HEK293T (cell line): ENCODE measurements at places on chromosomes 11 and 22.

DNA sequence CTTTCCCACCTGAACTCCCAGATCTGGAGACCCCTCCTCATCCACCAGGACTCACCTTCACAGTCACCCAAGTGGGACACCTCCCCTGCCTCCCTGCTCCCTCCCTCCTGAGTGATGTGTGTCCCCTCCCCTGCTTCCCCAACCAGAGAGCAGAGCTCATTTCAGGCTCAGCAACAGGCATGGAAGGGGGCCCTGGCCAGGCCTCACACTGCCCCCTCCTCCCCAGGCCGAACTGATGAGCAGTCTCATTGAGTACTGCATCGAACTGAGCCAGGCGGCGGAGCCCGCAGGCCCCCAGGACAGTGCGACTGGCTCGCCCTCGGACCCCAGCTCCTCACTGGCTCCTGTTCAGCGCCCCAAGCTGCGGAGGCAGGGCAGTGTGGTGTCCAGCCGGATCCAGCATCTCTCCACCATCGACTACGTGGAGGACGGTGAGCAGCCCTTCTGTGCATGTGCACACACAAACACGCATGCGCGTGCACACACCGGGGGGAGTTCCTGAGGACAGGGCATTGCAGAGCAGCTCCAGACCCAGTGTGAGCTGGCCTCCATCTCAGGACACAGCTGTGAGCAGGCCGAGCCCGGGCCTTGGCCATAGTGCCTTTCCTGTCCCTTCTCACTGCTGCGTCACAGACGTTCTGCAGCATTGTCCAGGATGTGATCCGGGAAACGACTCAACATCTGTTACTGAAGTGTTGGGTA, 17.8 kb upstream of the NEAT1 start:
- no peak for DNase-seq

DNA sequence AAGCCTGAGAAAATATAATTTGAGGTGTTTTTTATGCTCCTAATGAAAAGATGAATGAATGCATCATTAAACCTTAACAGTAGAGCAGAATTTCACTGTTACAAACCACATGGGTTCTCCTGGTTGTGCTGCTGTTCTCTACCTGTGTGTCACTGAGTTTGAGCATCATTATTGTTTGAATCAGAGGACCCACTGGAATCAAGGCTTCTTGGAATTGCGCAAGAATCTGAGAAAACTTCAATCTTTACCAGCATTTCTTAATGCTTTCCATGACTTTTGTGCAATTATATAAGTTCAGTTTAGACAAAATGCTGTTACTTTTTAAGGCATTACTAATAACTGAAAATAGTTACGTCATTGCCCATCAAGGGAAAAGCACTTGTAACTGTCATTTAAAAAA, 18.8 kb upstream of the RBX1 start:
- no peak for DNase-seq

DNA sequence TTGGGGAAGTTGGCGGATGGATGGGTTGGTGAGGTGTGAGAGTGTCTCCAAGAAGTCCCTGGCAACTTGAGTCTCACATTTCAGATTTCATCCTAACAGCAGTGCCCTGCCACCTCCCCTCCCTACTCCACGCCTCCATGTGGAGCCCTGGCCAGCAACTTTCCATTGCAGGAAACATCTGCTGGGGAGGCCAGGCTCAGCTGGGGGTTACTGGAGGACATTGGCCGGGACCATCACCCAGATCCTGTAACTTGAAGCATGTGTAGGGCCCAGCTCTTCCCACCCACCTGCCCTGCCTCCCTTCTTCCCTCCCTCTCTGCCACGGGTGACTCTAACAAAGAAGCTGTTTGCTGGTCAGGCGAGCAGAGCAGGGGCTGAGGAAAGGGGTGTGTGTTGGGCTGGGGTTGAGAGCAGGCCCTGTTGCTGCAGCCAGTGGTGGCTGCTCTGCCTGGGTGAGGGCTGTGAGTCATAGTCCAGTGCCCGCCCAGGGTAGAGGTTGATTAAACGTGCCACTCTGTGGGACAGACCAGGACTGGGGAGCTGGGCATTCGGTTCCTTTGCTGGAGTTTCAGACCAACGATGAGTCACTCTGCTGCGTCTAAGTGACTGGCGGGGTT, 64.0 kb downstream of the SCN3B start:
- no peak for DNase-seq

DNA sequence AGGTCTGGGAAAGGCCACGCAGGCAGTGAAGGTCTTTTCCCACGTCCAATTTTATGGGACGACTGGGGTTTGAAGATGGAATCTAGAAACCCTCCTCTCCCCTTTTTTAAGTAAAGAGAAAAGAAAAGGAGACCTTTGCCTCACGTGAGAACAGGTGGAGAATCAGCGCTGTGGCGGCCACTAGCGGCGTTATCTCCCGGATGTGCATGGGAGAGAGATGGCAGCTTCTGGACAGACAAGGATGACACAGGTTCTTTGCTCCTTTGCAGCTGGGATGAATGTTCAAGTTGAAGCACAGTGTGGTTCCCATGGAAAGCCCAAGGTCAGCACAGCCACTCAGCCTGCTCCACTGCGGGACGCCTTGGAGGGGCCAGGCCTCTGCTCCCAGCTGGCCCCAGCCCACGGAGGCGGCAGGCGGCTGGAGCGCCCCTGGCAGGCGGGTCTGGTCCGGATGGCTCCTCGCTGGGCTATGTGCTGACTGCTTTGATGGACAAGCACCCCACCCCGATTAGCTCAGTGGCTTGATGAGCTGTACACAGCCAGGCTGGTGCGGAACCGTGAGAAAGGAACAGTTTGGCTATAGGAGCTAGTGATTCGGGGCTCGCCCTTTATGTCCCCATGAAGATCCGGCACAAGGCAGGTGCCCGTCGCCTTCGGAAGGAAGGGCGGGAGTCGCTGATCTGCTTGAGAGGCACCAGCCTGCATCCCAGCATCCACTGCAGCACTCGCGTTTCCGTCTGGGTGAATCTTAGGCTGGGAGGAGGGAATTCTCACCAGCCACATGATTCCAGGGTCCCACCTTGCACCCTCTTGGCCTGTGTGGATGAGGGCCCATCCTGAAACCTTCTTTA, 14.5 kb upstream of the BID start:
- DNase-seq, result no peak

DNA sequence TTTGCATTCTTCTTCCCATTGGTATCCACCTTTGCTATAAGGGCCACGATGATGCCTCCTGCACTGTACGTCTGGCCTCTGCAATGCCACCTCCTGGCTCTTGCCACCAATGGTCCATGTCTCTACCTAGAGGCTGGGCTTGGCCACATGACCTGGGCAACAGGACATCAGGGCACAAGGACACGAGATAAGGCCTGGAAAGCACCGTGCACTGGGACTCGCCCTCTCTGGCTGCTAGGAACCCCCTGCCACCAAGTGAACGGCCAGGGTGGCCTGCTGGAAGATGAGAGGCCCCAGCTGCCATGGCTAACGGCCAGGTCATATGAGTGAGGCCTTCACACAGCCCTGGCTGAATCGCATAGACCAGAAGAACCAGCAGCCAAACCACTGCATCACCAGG, 87.4 kb downstream of the TRMU start:
- no peak for DNase-seq

GRCh38 chr11:132312701-132313111, 942.3 kb downstream of the NTM start:
- DNase-seq, result peak; percentile 61

DNA sequence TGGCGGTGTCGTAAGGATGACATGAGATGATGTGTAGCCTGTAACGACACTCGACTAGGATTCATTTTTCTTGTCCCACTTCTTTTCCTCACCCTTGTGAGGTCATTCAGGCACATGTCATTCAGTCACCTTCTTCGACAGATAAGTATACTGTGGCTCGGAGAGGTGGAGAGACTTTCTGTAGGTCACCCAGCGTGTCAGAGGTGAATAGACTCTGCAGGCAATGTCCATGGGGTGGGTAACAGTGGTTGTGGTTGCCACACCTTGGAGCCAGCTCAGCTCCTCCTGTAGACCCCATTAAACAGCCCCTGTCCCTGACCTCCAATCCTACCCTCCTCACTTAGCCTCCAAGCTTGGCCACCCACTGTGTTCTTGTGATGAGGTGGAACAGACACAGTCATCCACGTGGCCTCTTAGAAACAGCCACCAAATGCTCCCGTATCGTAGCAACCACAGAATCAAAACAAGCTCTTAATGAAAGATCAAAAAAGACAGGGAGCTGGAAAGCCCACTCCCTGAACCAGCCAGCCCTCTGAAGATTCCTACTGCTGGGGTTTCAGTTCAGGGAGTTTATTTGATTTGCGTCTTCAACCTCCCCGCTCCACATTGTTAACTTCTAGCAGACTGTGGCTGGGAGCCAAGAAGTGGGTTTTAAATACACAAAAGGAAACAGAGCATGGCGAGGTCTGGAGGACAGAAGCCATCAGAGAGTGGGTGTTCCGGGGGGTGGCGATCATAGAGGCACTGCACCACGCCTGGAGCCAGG, 89.0 kb upstream of the GRK3 start:
- DNase-seq, result no peak

GRCh38 chr11:27215471-27216269, 147.3 kb downstream of the CCDC34 start:
- no peak for DNase-seq

- DNase-seq, result no peak
Measured at GRCh38 chr22:28030473-28030872, 111.4 kb upstream of the PITPNB start.

DNA sequence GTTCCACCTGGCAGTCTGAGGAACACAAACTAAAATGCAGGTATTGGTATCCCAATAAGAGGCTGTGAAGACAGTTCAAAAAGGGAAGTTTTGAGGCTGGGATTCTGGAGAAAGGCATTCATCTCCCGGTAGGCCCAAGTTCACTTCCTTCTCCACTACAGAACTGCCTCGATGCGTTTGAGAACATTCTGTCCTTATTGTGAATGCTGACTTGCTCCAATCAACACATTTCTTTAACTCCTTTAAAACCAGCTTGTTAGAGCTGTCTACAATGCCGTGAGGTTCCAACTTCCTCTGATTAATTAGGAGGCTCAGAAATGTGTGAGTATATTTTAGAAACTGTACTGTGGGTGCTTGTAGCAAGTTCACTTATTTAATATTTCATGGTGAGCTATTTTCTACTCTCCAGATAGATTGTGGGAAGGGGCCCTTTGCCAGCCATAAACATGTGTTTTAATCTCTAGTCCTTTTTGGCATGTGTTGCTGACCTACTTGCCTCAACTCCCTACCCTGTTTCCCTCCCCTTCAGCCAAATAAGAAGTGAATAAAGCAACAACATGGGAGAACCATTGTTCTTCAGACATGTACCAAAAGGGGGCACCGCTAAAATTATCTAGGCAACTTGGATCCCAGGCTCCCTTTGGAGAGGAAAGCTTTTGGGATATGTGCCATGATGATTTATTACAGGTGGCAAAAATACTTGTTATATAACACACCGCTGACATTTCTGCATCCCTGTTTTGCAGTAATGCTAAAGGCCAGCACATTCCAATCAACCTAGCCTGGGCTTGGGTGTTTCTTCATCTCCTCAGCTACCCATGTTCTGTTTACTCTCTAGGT, 245.6 kb downstream of the BLID start:
- no peak for DNase-seq
